ENCODE measurements at places on chromosomes 2 and 18. TPM values are rescaled to one million over a fixed set of nuclear protein-coding genes. Genes with fewer than 3 reads are reported as not detected.

PRKAG3 gene
- total RNA-seq, result not detected

SGPP2 gene
- 4.8 TPM for total RNA-seq

BCL11A gene
- 71.5 TPM for total RNA-seq

PHLPP1 gene
- total RNA-seq, result 27.9 TPM

SIX3 gene
- 7.4 TPM for total RNA-seq

HOXD1 gene
- total RNA-seq, result not detected

FRZB gene
- 5.5 TPM for total RNA-seq

FSHR gene
- total RNA-seq, result 0.46 TPM

BOLL gene
- 1.4 TPM for total RNA-seq

CAPN14 gene
- 0.69 TPM for total RNA-seq

Measured in diencephalon (tissue), 1 donor.